NCI-H1930 (cell line): ENCODE measurements at places on chromosomes 6 and 20.
A peak's percentile ranks its signal among the peaks of the same experiment; 100 is the strongest.

DNA sequence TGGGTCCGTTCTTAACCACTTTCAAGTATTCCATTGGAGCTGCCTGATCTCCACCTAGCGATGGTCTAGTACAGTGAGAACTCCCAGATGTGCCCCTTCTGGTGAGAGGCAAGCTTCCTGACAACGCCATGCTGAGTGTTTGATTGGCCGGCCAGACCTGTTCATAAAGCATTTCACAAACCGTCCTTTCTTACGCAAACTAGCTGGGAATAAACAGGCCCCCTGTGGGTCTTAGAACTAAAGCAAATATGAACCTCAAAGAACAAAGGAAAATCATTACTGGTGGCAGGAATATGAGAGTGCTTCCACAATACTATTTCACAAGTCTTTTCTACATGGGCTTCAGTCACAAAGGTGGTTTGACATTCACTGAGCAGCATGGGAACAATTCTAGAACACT, 15.6 kb upstream of the GCNT2 start:
- DNase-seq: peak; percentile 10

- DNase-seq: no peak
Observed at GRCh38 chr6:16397623-16398022, 159.2 kb downstream of the GMPR start.

DNA sequence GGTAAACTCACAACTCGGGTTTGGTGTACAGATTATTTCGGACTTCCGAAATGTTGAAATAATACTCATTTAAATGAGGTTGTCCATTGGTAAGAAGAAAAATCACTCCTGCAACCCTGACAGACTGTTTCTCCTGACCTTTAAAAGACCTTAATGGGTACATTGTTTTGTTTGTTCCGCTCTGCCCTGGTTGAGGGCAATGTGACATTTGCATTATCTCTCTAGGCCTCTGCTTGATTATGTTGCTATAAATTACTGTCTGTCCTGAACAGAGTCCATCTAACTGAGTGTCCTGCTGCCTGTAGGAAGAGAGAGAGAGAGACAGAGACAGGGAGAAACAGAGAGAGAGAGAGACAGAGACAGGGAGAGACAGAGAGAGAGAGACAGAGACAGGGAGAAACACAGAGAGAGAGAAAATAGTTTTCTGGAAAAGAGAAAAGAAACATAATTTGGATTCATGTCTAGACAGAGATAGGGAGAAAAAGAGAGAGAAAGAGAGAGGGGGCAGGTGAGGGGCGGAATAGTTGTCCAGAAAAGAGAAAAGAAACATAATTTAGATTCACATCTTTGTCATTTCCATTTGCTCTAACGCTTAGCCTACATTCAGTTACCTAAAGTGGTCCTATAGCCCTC, 83.2 kb downstream of the SHLD1 start:
- DNase-seq: no peak

DNA sequence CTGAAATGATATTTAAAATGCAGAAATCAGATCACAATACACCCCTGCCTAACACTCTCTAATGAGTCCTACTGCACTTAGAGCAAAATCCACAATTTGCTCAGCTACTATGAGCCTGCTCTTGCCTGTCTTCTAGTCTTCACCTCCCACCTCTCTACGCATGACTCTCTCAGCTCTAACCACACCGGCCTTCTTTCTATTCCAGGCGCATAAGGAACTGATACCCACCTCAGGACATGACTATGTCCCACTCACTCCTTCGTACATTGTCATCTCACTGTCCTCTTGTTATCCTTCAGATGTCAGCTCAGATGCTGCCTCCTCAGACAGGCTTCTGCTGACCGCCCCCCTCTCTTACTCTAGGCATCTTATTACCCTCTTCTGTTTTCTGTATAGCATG, 201.0 kb upstream of the FLRT3 start:
- no peak for DNase-seq

GRCh38 chr6:90290811-90291420, 5.7 kb downstream of the BACH2 start:
- DNase-seq: no peak
